ENCODE measurements at places on chromosomes 4 and X. TPM values are rescaled to one million over a fixed set of nuclear protein-coding genes. Genes with fewer than 3 reads are reported as not detected.

BCORL1 gene
- total RNA-seq, result 21.1 TPM

AFM gene
- total RNA-seq, result 4.1 TPM

- no peaks in the 10 kb centered on the region for H3K27me3 ChIP-seq
- no peaks in the 10 kb centered on the region for H3K4me1 ChIP-seq
- no peaks in the 10 kb centered on the region for H3K36me3 ChIP-seq
- H3K27ac ChIP-seq, result no peak overlapping the region
- no peak for DNase-seq
Observed at GRCh38 chr4:2443956-2444740, 24.8 kb upstream of the RNF4 start.

DNA sequence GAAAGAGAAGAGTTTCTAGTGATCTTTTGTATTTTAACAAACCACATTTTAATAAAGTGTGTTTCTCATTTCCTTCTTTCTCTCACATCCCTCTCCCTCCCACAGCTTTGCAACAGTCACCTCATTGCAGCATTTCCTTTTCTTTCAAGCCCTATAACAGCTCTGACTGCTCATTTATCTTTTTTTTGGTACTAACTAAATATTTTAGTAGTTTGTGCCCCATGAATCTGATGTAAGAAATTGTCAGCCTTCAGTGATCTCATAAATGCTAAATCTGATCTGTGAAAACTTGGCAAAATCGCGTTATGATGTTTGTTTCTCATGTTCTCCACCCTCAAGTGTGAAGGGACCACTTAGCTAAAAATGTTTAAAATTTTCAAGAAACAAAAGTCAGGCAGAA, 258.5 kb upstream of the SLIT2 start:
- no peaks in the 10 kb centered on the region for H3K4me1 ChIP-seq
- H3K27ac ChIP-seq, result no peak overlapping the region
- H3K27me3 ChIP-seq, result no peaks in the 10 kb centered on the region
- no peaks in the 10 kb centered on the region for H3K36me3 ChIP-seq
- DNase-seq, result no peak

GRCh38 chr4:37245391-37245954, 930 bp downstream of the NWD2 start:
- no peaks in the 10 kb centered on the region for H3K4me1 ChIP-seq
- DNase-seq, result no peak
- H3K4me3 ChIP-seq, result no peak overlapping the region
- no peak overlapping the region for H3K27ac ChIP-seq
- H3K36me3 ChIP-seq, result no peaks in the 10 kb centered on the region

GRCh38 chr4:43253541-43253940, 361.0 kb downstream of the GRXCR1 start:
- H3K4me3 ChIP-seq, result no peak overlapping the region
- no peaks in the 10 kb centered on the region for H3K27me3 ChIP-seq
- DNase-seq, result no peak
- no peaks in the 10 kb centered on the region for H3K4me1 ChIP-seq
- H3K27ac ChIP-seq, result no peak overlapping the region
- no peaks in the 10 kb centered on the region for H3K36me3 ChIP-seq

GRCh38 chrX:68897118-68897945, 68.5 kb downstream of the EFNB1 start:
- no peak overlapping the region for H3K27ac ChIP-seq
- no peak for DNase-seq
- no peak overlapping the region for H3K4me3 ChIP-seq
- H3K27me3 ChIP-seq, result no peaks in the 10 kb centered on the region

EREG gene
- total RNA-seq, result 35.5 TPM

GRCh38 chrX:112779139-112779538, 61.5 kb downstream of the AMOT start:
- H3K36me3 ChIP-seq, result no peaks in the 10 kb centered on the region
- 0 out of 2 replicates have a peak, but pooled peaks cover under 1% of the 10 kb centered on the region for H3K4me1 ChIP-seq
- H3K27ac ChIP-seq, result no peak overlapping the region

FRMD7 gene
- not detected for total RNA-seq

CC2D2A gene
- total RNA-seq, result 12.3 TPM

LRRC66 gene
- 0.09 TPM for total RNA-seq

DNA sequence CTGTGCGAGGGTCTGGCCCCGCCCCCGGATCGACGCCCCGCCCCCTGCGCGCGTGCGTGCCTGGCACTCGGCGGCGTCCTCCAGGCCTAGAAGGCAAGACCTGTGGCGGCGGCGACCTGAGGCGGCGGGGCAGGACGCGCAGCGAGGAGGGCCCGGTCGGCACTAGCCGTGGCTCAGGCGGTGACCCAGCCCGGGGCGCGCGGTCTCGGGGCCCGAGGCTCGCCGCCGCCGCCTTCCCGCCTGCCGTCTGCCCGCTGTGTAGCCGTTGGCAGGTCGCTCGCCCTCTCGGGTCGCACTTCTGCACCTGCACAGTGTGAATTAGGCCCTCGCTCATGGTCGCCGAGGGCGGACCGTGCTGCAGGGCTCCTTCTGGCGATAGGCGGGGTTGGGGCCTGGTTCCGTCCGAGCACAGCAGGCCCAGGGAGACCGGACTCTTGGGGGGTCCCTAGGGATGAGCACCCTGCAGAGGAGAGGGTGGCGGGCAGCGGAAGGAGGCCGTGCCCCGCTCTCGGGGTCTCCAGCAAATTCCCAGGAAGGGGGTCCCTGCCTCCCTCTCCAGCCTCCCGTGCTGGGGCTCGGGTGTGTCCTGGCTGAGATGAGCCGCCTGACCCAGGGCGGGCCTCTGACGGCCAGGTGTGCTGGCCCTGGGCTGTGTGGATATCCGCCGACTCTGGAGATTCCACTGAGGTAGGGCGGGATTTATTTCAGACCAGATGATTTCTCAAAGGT, 557 bp upstream of the FAM53A start:
- H3K36me3 ChIP-seq, result no peaks in the 10 kb centered on the region
- DNase-seq, result peak; percentile 45
- H3K27ac ChIP-seq, result no peak overlapping the region
- H3K4me3 ChIP-seq, result peak overlapping the region; percentile 72
- peaks cover 10% of the 10 kb centered on the region for H3K4me1 ChIP-seq

NPY1R gene
- 1.5 TPM for total RNA-seq

GLRA3 gene
- total RNA-seq, result not detected

HTN1 gene
- total RNA-seq, result not detected
